ENCODE measurements at places on chromosomes 13 and 19.

DNA sequence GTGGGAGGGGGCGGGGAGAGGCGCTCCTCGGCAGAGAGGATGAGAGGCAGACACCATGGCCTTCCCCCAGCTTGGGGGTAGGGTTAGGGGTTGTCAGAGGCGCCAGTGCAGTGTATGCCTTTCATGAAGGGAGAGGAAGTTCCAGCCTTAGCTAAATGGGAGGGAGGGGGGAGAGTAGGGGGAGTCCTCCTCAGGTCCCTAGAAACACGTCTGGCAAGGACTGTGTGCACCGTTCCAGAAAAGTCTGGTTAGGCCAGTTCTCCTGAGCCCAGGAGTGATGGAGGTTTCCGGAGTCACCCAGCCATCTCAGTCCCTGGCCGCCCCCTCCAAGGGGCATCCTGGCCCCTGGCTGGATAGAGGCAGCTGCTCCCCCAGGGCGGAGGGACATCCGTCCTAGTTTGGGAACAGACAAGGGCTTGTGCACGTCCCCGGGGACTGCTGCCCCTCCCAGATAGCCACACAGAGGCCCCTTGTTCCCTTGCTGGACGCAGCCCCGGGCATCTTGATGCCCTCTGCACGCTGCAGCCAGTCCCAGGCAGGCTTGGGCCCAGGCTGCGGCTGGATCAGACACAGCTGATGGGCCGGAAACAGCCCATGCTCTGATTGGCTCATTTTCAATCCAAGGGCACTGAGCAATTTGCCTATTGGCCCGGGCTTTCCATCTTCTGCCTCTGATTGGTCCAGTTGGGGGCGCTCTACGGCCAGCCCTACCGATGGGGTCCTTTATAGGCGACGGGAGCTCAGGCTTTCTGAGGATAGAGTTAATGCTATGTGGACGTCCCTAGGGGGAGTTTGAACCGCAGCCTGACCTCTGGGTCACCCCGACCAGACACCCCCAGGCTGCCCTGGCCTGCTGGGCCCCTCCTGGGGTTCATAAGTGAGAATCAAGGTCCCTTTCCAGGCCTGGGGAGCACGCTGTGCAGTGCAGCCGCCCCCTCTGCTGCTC, 3.8 kb downstream of the S1PR2 start:
- no peak for DNase-seq

GRCh38 chr13:67318860-67319259, 88.7 kb upstream of the PCDH9 start:
- no peak for DNase-seq

- peak; percentile 74 for DNase-seq
These were observed 19.9 kb upstream of the FBXO27 start for GRCh38 chr19:39052243-39052746.

DNA sequence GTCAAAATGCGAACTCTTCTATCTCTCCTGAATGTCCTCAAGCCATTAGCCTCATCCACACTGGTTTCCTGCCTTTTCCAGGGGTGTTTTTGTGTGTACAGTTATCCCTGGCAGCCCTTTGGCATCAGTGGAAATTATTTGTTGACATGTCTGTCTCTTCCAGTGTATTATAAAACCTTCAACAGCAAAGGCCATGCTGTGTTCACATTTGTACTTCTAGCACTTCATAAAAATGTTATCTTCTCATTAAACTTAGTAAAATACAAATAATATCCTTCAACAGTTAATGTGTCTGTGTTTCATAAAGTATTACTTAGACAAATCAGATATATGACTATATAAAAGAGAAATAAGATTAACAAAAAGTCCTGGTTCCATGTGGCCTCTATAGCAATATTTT, 359.5 kb upstream of the ARGLU1 start:
- DNase-seq = no peak

GRCh38 chr19:11339254-11340098, at the start of gene RAB3D:
Gene RAB3D, minus strand, starts transcription at chr19:11339657. Its CDS starts 2,258 bp downstream, at chr19:11337399.
- peak; percentile 87 for DNase-seq

- no peak for DNase-seq
These were observed 120.2 kb downstream of the URI1 start for GRCh38 chr19:30062065-30062906.

DNA sequence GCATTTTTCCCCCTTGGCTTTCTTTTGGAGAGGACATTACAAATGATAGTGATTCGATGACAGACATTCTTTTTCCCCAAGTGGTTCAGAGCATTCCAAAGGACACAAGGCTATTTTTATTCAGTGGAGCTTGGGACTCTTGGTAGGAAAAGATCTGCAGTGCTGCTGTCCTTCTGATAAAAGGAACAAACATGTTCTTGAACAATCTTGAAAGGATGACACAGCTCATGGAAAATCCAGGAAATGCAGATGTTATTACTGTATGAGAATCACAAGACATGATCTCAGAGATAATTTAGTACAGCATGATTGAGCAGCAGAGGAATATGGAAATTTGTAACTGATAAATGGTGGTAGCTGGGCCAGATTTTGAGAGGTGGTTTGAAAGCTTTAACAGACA, 96.2 kb upstream of the RFC3 start:
- no peak for DNase-seq

DNA sequence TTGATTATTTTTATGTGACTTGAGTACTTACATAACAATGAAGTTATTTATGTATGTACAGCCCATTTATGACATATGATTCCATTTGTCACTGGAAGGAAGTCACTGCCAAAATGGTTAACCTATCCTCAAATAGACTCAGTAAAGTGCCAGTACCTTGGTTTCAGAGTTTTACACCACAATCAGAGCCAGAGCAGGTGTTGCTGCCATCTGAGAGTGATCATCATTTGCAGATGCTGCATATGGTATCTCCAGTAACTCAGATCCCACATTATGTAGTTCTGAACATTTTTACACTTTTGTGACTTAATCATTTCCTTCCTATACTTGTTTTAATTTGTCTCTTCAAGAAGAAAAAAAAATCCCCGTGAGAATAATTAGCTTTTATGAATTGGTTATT, 313.3 kb downstream of the HS6ST3 start:
- DNase-seq = no peak

Measured in liver (tissue), 10 donors.